Ovary (tissue), 10 donors: ENCODE measurements at places on chromosomes 5 and 9. TPM values are rescaled to one million over a fixed set of nuclear protein-coding genes. Genes with fewer than 3 reads are reported as not detected.

- H3K27me3 ChIP-seq, result no peaks in the 10 kb centered on the region
- no peak overlapping the region for H3K4me3 ChIP-seq
- H3K36me3 ChIP-seq, result no peaks in the 10 kb centered on the region
- no peaks in the 10 kb centered on the region for H3K4me1 ChIP-seq
These were observed 331.9 kb upstream of the RFX3 start for GRCh38 chr9:3857673-3858072.

- DNase-seq, result no peak
- H3K36me3 ChIP-seq, result no peaks in the 10 kb centered on the region
- no peak overlapping the region for H3K27ac ChIP-seq
- H3K4me1 ChIP-seq, result no peaks in the 10 kb centered on the region
These were observed 24.8 kb downstream of the FYB1 start for GRCh38 chr5:39194466-39195136.

GRCh38 chr5:168674893-168675482 lies 95.8 kb upstream of the PANK3 start:
- H3K4me3 ChIP-seq, result no peak overlapping the region
- H3K27ac ChIP-seq, result no peak overlapping the region
- no peak for DNase-seq
- H3K27me3 ChIP-seq, result no peaks in the 10 kb centered on the region
- H3K36me3 ChIP-seq, result no peaks in the 10 kb centered on the region
- H3K4me1 ChIP-seq, result no peaks in the 10 kb centered on the region

DNA sequence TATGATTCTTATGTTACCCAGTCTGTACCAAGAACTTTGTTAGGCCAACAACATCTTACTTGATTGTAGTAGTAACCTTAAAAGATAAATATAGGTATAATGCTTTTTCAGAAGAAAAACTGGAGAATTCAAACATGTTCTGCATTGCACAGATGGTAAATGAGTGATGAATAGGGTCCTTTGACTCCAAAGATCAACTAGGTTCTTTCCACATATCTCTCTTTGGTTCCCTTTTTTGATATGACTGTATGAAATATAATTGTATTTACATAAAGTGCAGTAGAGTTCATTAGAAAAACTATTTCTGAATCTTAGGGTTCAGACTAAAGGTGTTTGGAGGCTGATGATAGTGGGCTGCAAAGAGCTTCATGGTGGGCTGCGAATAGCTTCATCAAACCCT lies 150.5 kb upstream of the CDKN2B start:
- no peaks in the 10 kb centered on the region for H3K36me3 ChIP-seq
- no peak overlapping the region for H3K4me3 ChIP-seq
- H3K4me1 ChIP-seq, result no peaks in the 10 kb centered on the region
- no peaks in the 10 kb centered on the region for H3K27me3 ChIP-seq
- no peak for DNase-seq
- H3K27ac ChIP-seq, result no peak overlapping the region

- no peaks in the 10 kb centered on the region for H3K27me3 ChIP-seq
- H3K27ac ChIP-seq, result no peak overlapping the region
- no peaks in the 10 kb centered on the region for H3K36me3 ChIP-seq
- DNase-seq, result no peak
- no peaks in the 10 kb centered on the region for H3K4me1 ChIP-seq
These were observed 45.1 kb upstream of the PJA2 start for GRCh38 chr5:109454731-109455505.

DNA sequence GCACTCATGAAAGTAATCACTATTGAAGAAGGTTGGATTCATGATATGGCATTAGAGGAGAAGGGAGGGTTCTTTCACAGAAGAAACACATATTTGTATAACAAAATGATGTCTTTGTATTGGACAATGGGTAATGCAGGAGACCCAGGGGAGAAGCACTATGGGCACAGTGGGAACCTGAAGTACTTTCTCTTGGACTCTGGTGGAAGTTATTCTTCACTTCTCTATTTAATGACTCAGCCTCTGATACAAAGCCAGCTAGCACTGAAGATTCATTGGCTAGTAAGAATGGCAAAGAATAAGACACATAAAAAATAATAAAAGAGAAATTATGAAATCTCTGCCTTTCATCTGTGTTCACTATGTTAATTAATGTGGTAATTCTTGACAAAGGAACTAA lies 149.9 kb upstream of the PRR16 start:
- no peaks in the 10 kb centered on the region for H3K36me3 ChIP-seq
- no peak overlapping the region for H3K27ac ChIP-seq
- no peak for DNase-seq
- H3K4me3 ChIP-seq, result no peak overlapping the region
- no peaks in the 10 kb centered on the region for H3K27me3 ChIP-seq

DNA sequence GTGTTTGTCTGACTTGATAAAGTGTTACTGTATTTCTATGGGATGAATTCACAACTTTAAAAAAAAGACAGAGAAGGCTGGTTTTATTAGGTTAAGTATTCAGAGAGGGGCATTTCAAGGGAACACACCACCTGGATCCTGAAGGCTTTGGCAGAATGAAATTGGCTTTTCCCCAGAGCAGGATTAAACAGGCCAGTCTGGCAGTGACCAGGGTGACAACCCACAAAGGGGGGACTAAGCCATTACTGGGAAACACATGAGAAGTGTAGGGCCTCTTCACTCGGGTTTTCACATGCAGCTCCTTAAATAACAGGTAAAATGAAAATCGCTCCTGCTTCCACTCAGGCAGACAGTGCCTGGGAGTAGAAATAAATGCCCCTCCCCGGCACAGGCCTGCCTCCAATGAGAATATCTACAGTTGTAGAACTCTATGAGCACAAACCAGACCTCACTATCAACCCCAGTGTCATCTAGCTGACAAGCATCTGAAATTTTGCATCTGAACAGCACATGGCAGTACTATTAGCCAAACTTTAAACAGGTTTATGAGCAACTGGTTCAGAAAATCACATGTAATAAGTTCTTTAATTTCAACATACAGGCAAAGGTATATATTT lies 85.8 kb downstream of the LHFPL2 start:
- no peak overlapping the region for H3K27ac ChIP-seq
- no peaks in the 10 kb centered on the region for H3K4me1 ChIP-seq
- H3K4me3 ChIP-seq, result no peak overlapping the region
- H3K27me3 ChIP-seq, result no peaks in the 10 kb centered on the region
- DNase-seq, result no peak

DNA sequence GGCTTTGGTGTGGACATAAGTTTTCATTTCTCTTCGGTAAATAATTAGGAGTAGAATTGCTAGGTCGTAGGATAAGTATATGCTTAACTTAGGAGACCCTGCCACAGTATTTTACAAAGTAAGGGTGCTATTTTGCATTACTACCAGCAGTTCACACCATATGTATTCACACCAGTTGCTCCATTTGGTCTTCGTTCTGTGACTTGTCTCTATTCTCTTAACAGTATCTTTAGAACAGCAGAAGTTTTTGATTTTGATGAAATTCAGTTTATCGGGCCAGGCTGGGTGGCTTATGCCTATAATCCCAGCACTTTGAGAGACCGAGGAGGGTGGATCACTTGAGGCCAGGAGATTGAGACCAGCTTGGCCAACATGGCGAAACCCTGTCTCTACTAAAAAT lies 17.1 kb upstream of the ABL1 start:
- H3K36me3 ChIP-seq, result no peaks in the 10 kb centered on the region
- H3K4me1 ChIP-seq, result no peaks in the 10 kb centered on the region
- no peak overlapping the region for H3K27ac ChIP-seq

DNA sequence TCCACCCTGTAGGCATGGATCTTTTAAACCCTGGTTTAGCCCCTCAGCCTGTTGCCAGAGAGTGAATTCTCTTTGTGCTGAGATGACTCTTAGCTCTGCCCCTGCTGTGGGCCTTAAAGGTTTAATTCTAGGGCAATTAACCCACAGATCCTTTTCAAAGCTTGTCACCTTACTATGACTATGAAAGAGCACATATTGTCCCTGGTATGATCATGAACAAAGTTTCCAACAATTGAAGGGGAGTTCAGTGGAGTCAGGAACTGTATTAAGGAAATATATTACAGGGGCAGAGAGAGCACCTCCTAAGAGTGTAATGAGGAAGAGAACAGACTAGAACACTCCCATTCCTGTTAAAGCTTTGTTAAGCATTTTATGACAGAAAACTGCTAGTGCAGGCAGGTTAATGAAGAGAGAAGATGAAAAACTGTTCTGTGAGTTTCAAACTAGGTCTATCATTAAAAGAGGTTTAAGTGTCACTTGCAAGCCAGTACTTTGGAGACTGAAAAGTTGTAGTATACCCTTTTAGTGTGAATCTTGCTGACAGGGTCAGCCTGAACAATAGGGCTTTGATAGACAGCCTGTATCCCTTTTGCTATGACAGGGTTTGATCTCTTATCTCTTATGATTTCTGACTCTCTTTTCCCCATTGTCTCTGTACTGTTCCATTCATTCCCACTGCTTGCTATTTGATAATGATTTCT lies 104.2 kb upstream of the ELL2 start:
- no peaks in the 10 kb centered on the region for H3K27me3 ChIP-seq
- H3K4me3 ChIP-seq, result no peak overlapping the region
- H3K27ac ChIP-seq, result no peak overlapping the region
- H3K4me1 ChIP-seq, result peaks cover 3% of the 10 kb centered on the region

DNA sequence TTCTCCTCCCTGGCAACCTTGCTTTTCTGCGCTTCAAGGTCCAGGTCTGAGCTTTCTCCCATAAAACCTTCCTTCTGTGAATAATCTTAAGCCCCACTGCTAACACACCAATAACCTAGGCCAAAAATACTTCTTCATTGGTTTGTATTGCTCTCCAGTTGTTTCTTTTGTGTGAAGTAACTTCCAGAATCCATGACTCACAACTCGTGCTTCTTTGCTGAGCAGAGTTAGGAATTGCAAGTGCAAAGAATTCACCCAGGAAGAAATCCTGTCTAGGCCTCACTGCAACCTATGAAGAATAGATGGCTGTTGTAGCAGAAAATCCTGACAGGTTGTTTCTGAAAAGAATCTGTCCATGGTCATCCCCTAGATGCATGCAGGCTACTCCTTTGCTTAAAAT lies 295.7 kb downstream of the MED10 start:
- H3K4me3 ChIP-seq, result no peak overlapping the region
- H3K27me3 ChIP-seq, result no peaks in the 10 kb centered on the region
- H3K27ac ChIP-seq, result no peak overlapping the region
- no peak for DNase-seq

- no peaks in the 10 kb centered on the region for H3K27me3 ChIP-seq
- H3K27ac ChIP-seq, result no peak overlapping the region
- H3K36me3 ChIP-seq, result no peaks in the 10 kb centered on the region
- no peaks in the 10 kb centered on the region for H3K4me1 ChIP-seq
These were observed 94.2 kb upstream of the CTNND2 start for GRCh38 chr5:11998397-11998796.

- H3K27ac ChIP-seq, result no peak overlapping the region
- no peaks in the 10 kb centered on the region for H3K27me3 ChIP-seq
- no peak for DNase-seq
- peaks cover 3% of the 10 kb centered on the region for H3K4me1 ChIP-seq
These were observed 7.6 kb downstream of the TTC16 start for GRCh38 chr9:127723444-127723843.

- H3K27ac ChIP-seq, result peak overlapping the region; percentile 50
- peaks cover 23% of the 10 kb centered on the region for H3K4me1 ChIP-seq
- H3K27me3 ChIP-seq, result no peaks in the 10 kb centered on the region
- no peak for DNase-seq
These were observed 137.5 kb downstream of the CDK5RAP2 start for GRCh38 chr9:120442308-120442995.

- no peak overlapping the region for H3K27ac ChIP-seq
- DNase-seq, result no peak
- H3K36me3 ChIP-seq, result no peaks in the 10 kb centered on the region
- H3K4me1 ChIP-seq, result no peaks in the 10 kb centered on the region
- no peak overlapping the region for H3K4me3 ChIP-seq
These were observed 106.6 kb upstream of the KCNN2 start for GRCh38 chr5:114255260-114255659.

DNA sequence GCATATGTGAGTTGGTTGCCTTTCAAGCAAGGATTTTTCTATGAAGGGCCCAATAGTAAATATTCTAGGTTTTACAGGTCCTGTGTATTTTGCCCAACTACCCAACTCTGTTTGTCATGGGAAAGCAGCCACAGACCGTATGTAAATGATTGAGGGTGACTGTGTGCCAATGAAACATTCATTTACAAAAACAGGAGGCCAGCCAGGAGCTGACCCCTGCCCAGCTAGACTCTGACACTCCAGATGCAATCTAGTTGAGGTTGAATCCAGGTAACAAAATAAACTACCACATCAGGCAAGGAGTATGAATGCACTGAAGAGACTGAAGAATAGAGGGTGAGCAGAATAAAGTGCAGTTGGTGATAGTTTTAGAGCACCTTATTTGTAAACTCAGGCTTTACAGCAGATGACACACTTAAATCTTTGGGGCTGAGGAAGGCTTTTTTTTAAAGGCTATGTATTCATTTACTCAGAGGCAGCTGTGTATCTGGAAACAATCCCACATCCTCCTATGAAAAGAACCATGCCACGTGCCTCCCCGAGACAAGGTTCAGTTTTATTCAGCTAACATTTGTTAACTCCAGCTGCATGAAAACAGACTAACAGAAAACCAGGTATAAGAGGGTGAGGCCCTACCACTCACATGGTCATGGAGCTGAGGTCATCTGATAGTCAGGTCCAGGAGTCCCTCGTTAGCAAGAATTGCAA lies 60.7 kb downstream of the SLC1A1 start:
- no peaks in the 10 kb centered on the region for H3K36me3 ChIP-seq
- peaks cover 1% of the 10 kb centered on the region for H3K4me1 ChIP-seq
- no peaks in the 10 kb centered on the region for H3K27me3 ChIP-seq
- no peak overlapping the region for H3K27ac ChIP-seq

DNA sequence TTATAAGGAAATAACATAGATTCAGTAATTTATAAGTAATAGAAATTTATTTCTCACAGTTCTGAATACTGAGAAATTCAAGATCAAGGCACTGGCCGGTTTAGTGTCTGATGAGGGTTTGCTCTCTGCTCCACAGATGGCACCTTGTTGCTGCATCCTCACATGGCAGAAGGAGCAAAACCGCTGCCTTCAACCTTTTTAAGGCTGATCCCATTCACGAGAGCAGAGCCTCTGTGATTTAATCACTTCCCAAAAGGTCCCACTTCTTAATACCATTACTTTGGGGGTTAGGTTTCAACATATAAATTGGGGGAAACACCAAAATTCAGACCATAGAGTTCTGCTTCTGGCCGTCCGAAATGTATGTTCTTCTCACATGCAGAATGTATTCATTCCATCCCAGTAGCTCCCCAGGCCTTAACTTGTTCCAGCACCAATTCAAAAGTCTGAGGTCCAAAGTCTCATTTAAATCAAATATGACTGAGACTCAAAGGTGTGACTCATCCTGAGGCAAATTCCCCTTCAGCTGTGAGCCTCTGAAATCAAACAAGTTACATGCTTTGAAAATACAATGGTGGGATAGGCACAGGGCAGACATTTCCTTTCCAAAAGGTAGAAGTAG lies 30.6 kb downstream of the BAAT start:
- H3K4me1 ChIP-seq, result no peaks in the 10 kb centered on the region
- H3K36me3 ChIP-seq, result no peaks in the 10 kb centered on the region
- no peak overlapping the region for H3K27ac ChIP-seq
- no peaks in the 10 kb centered on the region for H3K27me3 ChIP-seq
- no peak overlapping the region for H3K4me3 ChIP-seq

GRCh38 chr5:74093561-74093960 lies 467.6 kb downstream of the ARHGEF28 start:
- no peak overlapping the region for H3K27ac ChIP-seq
- H3K4me1 ChIP-seq, result peaks cover 4% of the 10 kb centered on the region
- no peak for DNase-seq
- no peaks in the 10 kb centered on the region for H3K36me3 ChIP-seq
- H3K27me3 ChIP-seq, result no peaks in the 10 kb centered on the region

CEL gene
- polyA plus RNA-seq, result 1.3 TPM

OGN gene
- polyA plus RNA-seq, result 130 TPM

SPATA31A3 gene
- not detected for polyA plus RNA-seq

SPATA6L gene
- polyA plus RNA-seq, result 1.4 TPM

PHYHD1 gene
- 50.4 TPM for polyA plus RNA-seq

NDUFAF2 gene
- polyA plus RNA-seq, result 81.7 TPM

PAM gene
- polyA plus RNA-seq, result 431 TPM

SLC6A3 gene
- polyA plus RNA-seq, result 0.40 TPM

STXBP1 gene
- polyA plus RNA-seq, result 84.2 TPM
